ENCODE measurements at places on chromosomes 7 and 10.

- no peak for DNase-seq
These were observed 401 bp downstream of the LRRC27 start for GRCh38 chr10:132332433-132332754.

- no peak for DNase-seq
These were observed 127.8 kb upstream of the CDK6 start for GRCh38 chr7:92964141-92964540.

DNA sequence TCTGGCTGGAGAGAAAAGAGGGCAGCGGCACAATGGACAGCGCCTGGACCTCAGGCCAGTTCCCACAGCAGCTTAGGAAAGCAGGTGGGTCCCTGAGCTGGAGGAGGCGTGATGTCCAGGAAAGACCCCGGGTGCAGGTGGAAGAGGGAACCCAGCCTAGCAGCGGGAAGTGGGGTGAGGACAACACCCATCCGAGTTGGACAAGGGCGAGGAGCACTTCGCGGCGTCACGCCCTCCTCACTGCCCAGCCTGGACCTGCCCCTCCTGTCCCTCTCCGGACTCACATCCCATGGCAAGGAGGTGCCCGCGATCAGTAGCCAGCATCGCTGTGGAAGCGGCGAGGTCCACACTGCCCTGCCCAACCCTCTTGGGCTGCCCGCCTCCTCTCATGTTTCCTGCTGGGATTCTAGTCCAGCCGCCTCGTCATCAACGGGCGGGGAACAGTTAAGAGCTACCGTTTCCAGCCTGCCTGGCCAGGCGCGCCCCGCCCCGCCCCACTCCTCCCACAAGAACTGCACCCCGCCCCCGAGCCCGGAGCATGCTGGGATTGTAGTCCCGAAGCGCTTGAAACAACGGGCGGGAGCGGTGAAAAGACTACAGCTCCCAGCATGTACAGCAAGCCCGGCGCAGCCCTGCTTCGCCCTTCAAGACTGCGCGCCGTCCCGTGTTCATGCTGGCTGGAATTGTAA, 930.6 kb upstream of the ZNF722 start:
- DNase-seq = no peak

DNA sequence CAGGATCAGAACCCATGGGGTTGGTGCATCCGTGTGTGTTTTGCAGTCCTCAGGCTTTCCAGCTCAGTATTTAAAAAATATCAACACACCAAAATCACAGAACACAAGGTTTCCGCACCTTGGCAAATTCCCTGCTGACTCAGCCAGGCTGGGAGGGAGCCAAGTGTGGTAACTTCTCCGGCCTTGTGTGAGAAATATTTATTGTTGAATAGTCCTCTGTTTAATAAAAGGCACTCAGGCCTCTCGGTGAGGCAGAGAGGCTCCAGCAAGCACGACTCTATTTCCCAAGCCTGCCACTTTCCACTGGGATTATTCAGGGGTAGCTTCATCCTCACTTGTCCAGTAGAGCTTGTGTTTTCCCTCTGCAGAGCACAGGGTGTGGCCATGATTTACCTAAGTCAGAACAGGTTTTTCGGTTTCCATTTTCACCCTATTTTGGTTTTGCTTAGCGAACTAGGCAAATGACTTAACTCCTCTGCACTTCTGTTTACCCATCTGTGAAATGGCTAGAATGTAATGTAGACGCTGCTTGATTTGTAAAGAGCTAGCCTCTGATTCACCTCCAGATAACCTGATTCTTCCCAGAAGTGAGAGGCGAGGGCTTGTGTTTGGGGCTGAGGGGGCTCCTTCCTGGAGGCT, 13.0 kb upstream of the CHST15 start:
- no peak for DNase-seq

DNA sequence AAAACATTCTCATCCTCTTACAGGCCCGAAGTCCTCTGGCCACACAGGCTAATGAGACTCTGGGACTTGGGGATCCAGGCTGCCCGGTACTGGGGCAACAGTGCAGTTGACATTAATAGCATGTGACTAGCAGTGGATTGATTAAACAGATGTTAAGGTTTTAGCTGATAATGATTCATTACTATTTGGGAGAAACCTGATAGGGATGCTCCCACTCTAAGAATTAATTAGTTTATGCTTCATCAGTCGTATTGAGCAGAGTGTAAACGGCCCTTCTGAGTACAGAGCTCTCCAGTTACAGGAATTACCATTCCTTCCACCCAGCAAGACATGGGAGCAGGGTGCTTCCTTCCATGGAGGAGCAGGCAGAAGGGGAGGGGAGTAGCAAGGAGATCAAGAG, 82.7 kb downstream of the RPS24 start:
- no peak for DNase-seq

DNA sequence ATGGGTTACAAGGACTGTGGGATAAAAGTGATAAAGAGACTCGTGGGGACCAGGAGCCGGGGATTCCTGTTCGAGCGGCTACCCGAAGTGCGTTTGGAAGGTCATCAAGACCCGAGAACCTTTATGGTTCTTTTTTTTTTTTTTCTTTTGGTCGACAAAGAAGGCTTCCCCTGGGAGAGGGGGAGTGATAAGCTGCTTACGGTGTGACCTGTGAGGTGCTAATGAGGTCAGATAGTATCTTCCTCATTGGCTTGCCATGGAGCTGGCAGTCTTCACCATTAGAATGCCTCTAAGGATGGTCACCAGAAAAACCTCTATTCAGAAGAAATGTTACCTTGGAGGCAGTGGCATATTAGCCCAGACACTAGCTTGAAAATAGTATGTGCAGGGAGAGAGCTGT, 92.3 kb upstream of the STEAP4 start:
- DNase-seq = no peak

DNA sequence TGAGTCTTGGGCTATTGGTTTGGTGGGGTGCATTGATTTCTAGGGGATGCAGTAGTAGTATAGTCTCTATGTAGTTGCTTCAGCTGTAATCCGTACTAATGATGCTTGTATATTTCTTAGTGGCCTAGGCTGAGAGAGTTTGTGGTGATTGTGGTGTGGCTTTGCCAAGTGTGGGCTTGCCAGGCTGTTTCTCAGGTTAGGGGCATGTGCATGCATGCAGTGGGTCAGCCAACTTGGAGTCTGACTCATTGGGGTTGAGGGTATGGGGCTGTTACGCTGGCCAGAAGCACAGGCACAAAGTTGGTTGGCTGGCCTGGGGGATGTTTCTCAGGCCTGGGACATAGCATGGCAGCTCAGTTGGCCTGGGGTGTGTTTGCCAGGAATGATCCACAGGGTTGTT, 25.7 kb upstream of the PLA2G12B start:
- DNase-seq = no peak

- DNase-seq = peak; percentile 62
These were observed at the start of gene GIMAP1 for GRCh38 chr7:150716368-150716767. Gene GIMAP1, plus strand, starts transcription at chr7:150716613. Its CDS starts 2,435 bp downstream, at chr7:150719048.

DNA sequence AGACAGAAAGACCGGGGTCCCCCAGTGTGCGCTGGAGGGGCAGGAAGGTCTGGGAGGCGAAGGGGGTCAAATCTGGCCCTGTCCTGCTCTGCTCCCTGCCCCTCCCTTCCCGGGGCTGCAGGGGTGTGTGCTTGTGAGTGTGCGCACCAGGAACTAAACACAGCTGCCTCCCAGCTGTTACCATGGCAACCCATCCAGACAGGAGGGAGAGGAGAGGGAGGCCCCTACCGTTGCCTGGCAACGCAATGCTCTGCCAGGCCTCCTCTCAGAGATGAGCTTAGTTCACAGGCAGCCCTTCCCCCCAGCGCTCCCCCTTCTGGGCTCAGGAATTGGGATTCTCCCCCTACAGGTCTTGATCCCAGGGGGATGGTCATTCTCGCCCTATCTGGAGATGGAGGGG, 6.1 kb downstream of the NYAP1 start:
- DNase-seq = no peak

DNA sequence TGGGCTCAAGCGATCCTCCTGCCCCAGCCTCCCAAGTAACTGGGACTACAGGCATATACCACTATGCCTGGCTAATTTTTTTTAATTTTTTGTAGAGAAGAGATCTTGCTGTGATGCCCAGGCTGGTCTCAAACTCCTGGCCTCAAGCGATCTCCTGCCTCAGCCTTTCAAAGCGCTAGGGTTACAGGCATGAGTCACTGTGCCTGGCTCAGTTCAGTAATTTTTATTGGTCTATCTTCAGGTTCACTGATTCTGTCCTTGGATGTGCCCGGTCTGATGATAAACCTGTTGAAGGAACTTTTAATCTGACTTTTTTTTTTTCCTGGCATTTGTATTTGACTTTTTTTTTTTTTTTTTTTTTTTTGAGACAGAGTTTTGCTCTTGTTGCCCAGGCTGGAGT, 40.1 kb upstream of the STRIP2 start:
- DNase-seq = no peak

GRCh38 chr7:135209225-135209834, 2.0 kb downstream of the WDR91 start:
- no peak for DNase-seq

DNA sequence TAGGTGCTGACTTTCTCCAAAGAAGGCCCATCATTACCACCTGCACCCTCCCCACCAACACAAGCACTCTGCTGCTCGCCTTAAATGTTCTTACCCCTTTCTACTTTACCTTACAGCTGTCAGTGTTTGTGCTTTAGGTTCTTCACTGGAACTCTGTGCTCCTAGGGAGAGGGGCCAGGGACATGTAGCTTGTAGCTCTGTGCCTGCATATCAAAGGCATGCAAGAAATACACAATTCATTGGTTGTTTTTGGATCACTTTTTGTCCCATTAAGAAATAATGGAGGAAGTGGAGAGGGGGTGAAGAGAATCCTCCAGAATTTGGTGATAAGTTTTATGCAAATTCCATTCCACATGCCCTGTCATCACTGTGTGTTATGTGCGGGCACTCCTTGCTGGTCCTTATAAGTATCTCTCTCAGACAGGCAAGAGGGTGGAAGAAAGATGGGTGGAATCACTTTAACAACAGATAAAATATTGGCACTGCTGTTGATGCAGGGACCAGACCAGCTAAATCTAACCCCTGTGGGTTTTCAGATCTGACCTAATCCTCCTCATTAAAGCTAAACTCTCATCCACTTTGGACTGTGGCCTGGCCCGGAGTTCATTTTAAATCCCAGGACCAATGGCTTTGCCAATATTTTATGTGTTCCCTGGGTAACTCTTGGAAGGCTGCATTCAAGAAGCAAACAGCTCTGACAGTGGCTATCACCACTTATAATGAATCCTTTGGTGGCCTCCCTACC, 375.8 kb upstream of the NFE2L3 start:
- no peak for DNase-seq

DNA sequence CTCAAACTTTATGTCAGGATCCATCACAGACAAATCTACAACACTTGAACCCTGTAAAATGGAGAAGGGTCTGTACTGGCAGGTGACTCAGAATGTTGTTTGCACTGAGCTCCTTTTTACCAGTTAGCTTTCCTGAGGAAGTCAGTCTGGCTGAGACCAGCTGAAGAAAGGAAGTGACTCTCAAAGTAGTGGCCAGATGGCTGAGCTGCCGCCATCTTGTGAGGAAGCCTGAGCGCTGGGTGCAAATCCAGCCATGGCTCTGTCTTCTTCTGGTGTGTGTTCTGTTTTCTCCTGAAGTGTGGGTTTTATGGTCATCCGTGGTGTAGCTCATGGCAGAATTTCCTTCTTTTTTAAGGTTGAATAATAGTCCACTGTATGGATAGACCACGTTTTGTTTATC, 25.5 kb upstream of the ECHDC3 start:
- DNase-seq = no peak

DNA sequence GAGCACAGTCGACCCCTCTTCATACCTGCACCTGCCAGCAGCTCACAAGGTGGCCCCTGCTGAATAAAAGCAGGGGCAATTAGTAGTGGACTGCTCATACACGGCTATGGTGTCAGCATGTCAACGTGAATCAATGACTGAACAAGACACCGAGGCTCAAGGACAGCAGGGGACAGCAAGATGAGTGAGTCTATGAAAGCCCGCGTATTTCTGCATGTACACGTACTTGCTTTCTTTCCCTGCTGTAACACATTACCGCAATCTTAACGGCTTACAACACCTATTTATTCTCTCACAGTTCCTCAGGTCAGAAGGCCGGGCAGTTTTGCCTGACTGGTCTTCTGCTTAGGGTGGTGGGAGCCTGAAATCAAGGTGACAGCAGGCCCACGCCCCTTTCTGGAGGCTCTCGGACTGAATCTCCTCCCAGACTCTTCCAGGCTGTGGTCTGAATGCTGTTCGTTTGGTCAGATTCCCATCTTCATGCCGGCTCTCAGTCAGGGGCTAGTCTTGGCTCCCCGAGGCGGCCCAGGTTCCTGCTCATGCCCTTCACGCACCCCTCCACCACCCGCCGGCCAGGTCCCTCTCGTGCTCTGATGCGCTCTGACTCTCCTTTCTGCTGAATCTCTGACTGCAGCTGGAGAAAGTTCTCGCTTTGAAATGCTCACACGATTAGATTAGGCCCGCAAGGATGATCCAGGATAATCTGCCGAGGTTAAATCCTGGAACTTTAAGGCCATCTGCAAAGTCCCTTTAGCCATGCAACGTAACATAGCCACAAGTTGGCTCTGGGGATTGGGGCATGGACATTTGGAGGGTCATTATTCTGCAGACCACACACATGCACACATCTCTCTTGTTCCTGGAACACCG, 7.8 kb upstream of the PPP2R2D start:
- DNase-seq = no peak

DNA sequence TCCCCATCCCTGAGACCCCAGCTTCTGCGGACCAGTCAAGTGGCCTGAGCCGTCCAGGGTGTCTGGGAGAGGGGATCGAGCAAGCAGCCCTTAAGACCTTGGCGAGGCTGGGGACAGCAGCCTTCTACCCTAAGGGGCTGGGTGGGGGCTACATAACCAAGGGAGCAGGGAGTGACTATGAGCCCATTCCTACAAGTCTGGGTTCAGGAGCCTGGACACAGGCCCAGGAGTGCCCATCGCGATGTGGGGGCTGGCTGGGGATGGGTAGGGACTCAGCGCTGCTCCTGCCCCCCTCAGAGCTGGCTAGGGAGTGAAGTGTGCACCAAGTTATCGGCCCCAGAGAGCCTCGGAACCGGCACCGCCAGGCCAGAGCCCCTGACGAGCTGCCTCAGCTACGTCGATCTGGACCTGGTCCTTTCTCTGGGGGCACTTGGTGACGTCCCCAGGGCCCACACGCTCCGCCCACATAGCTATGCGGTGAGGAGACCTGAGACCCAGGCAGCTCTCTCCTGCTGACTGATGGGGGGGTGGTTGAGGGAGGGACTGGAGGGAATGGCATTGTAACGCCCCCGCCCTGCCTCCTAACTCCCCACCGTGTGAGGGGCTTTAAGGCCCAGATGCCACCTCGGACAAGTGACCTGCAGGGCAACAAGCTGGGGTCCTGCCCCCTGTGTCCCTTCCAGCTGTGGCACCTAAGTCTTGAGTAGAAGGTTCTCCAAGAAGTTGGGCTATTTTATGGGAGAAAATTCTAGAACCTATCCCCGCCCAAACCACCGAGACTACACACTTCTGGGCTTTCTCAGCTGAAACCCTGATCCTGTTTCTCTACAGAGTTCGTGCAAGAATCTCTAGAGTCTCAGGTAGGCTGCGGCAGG, 2.5 kb downstream of the SAP25 start:
- DNase-seq = no peak

GRCh38 chr7:115356139-115356746, 434.3 kb downstream of the MDFIC start:
- DNase-seq = no peak

GRCh38 chr10:43899224-43899959, 250.7 kb upstream of the ZNF32 start:
- DNase-seq = no peak

- no peak for DNase-seq
These were observed 516.8 kb upstream of the GALNT17 start for GRCh38 chr7:70615066-70615606.

- no peak for DNase-seq
These were observed 87.4 kb downstream of the CHN2 start for GRCh38 chr7:29281782-29282541.

GRCh38 chr7:99719996-99720769, 14.8 kb downstream of the CYP3A7 start:
- DNase-seq = no peak
